ENCODE measurements at places on chromosomes 2 and 18. TPM values are rescaled to one million over a fixed set of nuclear protein-coding genes. Genes with fewer than 3 reads are reported as not detected.

TMEM169 gene
- 8.2 TPM for total RNA-seq

ALPI gene
- not detected for total RNA-seq

HTR2B gene
- 0.15 TPM for total RNA-seq

PKDCC gene
- 361 TPM for total RNA-seq

SH3YL1 gene
- 21.7 TPM for total RNA-seq

CD8B2 gene
- not detected for total RNA-seq

ADD2 gene
- total RNA-seq: 0.08 TPM

GALM gene
- total RNA-seq: 19.6 TPM

IL36A gene
- total RNA-seq: not detected

WIPF1 gene
- 18.8 TPM for total RNA-seq

All from SJCRH30 (cell line).